ENCODE measurements at places on chromosomes 2 and 18.

DNA sequence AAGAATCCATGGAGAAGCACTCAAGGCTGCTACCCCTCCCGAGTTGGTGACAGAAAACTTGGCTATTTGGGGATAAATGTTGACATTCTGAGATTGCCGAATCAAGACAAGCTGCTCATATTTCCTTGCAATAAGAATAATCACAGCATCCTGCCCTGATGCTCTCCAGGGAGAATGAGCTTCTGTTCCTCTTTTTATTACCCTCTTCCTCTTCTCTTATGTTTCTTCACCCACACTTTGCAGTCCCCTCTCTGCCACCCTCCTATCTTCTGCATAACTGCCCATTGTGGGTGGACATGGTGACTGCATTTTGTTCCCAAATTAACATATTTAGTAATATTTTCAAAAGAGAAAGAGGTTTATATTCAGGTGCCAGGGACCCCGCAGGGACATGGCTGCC is 11.9 kb upstream of the MSGN1 start:
- DNase-seq, result no peak

- DNase-seq, result no peak
These were observed 8.2 kb downstream of the SERPINB7 start for GRCh38 chr18:63783394-63783793.

DNA sequence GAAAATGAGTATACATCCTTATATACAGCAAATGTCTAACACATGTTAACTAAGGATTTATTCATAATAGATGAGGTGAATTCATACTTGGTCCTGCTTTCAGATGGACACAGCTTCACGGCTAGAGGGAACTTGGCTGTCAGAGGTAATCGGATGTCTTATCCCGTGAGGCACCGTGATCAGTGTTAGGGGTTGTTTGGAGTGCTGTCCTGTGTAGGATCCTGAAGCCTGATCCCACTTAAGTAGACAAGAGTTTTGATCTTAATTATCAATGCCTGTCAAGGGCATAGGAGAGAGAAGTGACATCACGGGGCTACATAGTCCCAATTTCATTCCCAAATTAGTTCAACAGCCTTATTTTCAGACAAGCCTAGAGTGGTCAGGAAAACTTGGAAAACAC is 204.6 kb downstream of the RNF144A start:
- DNase-seq, result no peak

DNA sequence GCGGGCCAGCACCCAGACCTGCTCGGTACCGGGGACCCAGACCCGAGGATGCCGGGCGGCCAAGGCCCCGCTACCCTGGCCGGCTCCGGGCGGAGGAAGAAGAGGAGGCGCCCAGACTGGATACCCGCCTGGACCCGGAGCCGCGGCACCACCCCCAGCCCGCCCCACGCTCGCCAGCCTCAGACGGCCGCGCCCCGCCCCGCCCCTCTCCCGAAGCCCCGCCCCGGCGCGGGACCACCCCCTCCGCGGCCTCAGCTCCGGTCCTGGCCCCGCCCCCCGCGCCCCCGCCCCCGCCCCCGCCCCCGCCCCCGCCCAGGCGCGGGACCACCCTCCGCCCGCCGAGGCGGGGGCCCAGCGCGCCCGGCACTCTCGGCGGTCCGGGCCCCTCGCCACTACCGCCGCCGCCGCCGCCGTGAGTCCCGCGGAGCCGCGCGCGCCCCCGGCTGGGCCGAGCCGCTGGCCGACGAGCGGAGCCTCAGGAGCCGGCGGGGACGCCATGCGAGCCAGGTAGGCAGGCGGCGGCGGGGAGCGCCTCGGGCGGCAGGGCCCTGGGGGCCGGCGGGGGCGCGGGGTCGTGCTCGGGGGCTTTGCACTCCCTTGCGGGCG is at the start of gene SH3BP4:
SH3BP4 (plus strand) TSS at position 354 of the 606 bp plus-strand sequence. CDS start 82,986 bp downstream, outside the sequence.
- no peak for DNase-seq

DNA sequence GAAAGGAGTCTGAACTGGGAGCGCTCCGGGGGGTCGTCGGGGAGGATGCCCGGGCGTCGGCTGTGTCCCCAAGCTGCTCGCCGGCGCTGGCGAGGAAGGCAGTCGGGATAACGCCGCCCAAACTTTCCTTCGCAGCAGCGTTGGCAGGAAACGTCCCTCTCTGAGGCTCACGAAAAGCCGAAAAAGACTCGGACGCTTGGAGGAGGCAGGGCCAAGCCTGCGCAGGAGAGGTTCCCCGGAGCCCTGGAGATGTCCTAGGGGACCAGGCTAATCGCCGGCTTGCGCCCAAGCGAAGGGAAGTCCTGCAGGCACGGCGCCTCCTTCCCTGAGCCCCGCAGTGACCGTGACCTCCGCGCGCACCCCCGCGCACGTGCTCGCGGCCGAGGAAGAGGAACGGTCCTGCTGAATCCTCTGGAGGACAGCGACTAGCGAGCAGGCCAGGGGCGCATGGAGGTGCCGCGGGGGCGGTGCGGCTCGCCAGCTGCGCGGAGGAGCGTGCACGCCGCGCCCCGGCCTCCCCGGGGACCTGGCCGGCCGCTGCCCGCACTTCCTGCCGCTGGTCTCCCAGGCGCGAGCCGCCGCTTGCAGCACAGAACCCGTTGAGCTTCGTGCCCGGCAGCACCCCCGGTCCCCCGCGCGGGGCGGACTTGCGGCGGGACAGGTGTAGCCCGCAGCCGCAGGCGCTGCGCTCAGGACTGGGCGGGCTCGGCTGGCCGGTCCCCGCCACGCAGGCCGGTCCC is at the start of gene SH3RF3:
SH3RF3 (plus strand) TSS at position 590 of the 740 bp plus-strand sequence.
- no peak for DNase-seq

GRCh38 chr18:65363011-65363410 is 387.8 kb upstream of the CDH7 start:
- no peak for DNase-seq

GRCh38 chr2:177287814-177288213 is 23.3 kb upstream of the NFE2L2 start:
- no peak for DNase-seq

GRCh38 chr2:58984731-58985130 is 743.6 kb upstream of the FANCL start:
- no peak for DNase-seq

DNA sequence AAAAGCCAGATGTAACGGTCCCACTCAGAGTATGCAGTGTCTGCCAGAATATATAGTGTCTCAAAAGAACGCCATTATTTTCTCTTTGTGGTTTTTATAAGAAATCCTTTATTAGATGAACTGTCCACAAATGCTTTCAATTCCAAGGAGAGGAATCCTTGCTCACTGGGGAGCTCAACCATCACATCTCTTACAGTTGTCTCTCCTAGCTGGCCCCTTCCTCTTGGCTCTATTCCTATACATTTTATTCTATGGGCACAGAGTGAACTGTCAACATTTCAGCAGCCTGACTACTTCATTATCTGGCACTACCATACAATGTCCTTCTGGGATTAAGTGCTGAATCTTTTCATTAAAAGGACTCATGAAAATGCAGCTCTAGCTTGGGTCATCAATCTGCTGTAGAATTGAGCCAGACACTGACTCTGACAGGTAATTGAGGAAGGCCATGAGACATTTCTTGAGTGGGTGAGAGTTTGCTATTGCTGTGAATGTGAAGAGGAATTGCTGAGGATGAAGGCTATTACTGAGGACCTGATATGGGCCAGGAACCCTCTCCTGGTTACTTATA is 96.5 kb upstream of the THOC1 start:
- no peak for DNase-seq

DNA sequence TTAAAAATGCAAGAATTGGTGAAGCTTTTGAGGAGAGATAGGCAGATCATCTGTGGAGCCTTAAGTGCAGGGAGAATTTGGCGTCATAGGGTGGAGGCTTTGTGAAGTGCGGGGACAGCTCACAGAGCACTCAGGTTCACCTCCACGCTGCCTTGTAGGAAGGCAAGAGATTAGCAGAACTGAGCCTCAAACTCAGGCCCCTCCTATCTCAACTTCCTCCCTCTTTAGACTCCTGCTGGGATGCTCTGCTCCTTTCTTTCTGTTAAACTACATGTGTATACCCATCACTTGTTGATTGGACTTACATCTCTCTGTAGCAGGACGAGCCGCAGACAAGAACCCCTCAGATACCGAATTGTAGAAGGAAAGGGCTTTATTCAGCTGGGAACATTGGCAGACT is 422.2 kb downstream of the SETBP1 start:
- no peak for DNase-seq

GRCh38 chr2:43905371-43905803 is 66.6 kb downstream of the ABCG8 start:
- no peak for DNase-seq

DNA sequence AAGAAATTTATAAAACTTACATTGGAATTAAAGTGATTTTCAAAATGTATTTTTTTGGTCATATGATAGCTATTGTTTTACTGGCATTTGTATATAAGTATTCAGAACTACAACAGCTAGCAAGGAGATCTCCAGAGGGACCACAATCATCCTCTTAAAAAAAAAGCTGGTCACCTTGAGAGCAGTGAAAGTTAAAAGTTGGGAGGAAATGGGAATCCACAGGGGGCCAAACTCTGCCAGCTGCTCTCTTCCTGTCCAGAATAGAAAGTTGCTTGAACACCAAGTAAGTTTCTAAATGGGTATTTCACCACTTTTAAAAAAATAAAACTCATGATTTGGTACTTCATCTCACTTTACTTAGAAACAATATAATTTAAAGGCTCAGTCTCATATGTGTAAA is 1025.1 kb downstream of the LRP1B start:
- DNase-seq, result no peak

DNA sequence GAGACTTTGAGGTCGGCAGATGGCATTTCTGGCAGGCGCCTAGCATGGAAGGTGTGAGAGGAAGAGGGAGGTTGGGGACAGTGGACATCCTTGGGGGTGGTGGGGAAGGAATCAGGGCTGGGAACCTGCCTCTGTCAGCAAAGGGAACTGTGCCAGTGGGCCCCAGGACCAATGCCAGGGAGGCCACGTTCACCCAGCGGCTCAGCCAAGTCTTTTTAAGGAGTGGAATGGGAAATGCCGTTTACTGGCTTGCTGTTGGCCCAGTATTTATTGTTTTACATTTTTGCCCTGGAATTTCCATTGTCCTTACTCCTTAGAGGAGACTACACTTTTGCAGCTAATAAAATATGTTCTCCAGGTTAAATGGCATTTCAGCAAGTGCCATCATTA is 135.2 kb downstream of the MCFD2 start:
- DNase-seq, result no peak

DNA sequence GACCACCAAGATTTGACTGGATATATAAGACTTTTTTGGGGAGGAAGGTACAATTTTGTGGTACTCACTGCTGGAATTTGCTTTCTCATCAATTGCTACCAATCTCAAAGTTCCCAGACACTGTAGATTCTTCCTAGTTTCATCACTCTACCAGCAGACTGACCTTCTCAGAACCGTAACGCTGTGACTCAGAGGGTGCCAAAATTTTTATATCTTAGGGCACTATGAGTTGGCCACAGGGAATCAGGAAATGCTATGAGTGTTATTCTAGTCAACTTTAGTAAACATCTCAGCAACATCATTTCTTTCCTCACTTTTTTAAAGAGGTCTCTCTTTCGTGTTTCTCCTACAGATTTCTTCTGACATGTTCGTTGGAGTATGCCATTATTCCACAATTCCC is 499.0 kb downstream of the TMX3 start:
- no peak for DNase-seq

GRCh38 chr2:5877360-5877759 is 185.2 kb downstream of the SOX11 start:
- DNase-seq, result no peak

- DNase-seq, result no peak
These were observed 730.2 kb upstream of the SLC39A10 start for GRCh38 chr2:194926873-194927272.

DNA sequence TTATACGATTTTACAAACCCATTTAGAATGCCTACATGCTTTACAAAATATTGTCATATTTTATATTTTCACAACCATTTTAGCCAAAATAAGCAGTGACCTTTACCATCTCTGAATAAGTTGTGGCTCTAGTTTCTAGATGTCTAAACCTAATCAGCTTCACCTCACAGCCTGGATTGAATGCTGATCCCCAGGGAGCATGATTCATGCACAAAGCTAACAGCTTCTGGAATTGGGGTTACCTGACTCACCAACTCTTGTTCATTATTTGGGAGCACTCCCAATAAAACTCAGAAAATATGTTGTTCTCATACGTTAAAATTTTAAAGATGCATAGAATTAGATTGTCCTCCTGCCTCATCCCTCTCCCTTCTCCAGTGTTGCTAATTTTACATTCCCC is 611.7 kb upstream of the NETO1 start:
- DNase-seq, result no peak
